ENCODE measurements at places on chromosomes 5 and 9.

DNA sequence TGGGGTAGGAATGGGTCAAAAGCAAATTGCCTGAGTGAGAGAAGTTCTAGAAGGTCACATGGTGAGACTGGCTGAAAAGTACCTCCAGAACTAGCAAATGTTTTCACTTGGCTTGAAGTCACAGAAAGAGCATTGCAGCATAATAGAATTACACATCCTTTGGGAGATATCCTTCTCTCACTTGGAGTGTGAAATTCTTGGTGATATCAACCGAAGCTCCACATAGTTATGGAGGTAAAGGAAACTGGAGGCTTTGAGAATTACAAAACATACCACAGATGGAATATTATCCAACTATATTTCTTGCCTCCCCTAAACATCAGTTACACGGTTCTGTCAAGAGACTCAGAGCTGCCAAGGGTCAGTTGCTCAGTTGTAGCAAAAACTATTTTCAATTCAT is 182.4 kb downstream of the SEMA5A start:
- DNase-seq = no peak

GRCh38 chr9:16406526-16407225 is 463.8 kb downstream of the BNC2 start:
- no peak for DNase-seq

DNA sequence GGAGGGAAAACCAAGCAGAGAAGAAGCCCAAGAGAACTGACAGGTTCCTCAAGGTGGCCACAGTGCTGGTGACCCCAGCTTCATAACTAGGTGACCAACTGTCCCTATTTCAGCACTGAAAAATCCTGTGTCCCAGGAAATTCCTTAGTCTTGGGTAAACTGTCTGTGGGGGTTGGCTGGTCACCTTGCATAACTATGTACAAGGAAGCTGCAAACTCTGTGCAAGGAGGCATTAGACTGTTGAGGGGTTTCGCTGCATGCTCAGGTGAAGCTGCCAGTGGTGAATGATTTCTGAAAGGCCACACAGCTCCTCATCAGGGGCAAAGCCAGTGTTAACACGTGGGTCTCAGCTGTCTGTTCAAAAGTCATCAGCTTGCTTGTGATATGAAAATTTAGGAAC is 36.9 kb downstream of the PCSK5 start:
- no peak for DNase-seq

DNA sequence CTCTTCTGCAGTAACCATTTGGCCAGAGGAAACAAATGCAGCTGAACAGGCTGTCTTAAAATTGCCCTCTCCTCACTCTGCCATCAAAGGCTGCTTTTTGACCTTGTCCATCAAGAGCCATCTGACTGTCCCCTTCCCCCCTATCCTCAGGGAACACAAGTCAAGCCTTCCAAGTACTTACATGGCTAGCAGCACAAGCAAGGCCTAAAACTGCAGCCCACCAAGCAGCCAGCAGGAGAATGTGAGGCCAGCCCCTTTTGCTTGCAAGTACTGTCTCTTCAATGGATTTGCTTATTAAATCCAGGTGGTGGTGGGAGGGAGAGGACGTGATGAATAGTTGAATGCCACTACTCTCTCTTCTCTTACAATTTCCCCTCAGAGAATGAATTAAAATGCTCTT is 83.5 kb downstream of the HTR1A start:
- DNase-seq = peak; percentile 18

- no peak for DNase-seq
These were observed 65.3 kb upstream of the SMC2 start for GRCh38 chr9:104028827-104029226.

DNA sequence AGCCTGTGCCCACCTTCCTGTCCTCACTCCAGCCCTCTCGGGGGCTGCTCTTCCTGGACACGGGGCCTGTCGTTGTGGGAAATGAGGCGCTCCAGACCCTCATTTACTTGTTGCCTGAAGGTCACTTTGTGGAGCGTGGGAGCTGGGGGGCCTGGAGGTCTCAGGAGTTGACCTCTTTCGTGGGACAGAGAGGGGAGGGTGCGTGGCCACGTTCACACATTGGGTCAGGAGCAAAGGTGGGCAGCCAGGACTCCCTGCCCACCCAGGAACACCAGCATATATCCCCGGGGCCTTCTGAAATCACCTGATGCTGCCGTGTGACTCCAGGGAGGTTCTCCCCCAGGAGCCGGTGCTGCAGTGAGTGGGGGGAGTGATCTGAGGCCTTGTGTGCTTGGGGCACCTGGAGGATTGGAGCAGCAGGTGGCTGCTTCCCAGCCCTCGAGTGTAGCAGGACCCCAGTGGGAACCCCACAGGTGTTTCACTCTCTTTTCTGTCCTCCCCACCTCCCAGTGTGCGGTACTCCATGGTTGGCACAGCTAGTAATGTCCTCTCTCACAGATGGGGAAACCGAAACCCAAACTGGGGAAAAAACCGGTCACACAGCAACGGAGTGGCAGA is 20.3 kb downstream of the NCS1 start:
- no peak for DNase-seq

DNA sequence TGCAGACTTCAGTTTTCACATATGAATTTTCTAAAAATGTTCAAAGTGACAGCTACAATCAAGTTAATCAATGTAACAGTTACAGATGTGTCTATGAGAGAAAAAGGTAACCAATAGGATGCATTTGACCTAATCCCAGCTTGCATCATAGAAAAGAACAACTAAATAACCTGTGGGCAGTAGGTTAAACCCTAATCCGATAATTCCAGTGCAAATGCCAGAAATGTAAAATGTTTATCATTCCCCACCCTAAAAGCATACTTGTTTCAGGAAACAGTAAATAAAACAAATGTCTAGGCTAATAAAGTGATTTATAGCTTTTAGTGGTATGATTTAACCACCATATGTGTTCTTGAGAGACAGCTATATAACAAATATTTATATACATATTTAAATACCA is 592.6 kb downstream of the PRELID2 start:
- no peak for DNase-seq

DNA sequence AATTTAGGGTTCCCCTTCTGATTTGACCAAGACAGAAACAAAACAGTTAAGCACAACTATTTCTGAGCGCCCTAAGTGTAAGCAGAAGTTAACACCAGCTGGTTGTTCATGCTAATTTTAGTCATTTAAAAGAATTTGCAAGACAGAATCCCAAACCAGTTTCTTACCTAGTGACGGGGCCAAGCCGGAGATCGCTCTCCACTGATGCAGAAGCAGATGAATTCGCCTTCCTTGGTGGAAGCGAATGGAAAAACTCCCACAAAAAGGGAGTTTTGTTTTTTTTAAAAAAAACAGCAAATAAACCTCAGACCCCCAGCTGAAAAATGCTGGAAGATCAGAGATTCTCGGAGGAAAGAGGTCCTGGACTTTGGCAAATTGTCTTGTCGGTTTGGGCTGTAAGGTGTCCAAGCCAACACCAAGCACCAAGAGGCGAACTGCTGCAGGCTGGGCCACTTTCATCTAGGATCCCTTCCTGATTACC is 47.4 kb upstream of the GLDC start:
- no peak for DNase-seq

DNA sequence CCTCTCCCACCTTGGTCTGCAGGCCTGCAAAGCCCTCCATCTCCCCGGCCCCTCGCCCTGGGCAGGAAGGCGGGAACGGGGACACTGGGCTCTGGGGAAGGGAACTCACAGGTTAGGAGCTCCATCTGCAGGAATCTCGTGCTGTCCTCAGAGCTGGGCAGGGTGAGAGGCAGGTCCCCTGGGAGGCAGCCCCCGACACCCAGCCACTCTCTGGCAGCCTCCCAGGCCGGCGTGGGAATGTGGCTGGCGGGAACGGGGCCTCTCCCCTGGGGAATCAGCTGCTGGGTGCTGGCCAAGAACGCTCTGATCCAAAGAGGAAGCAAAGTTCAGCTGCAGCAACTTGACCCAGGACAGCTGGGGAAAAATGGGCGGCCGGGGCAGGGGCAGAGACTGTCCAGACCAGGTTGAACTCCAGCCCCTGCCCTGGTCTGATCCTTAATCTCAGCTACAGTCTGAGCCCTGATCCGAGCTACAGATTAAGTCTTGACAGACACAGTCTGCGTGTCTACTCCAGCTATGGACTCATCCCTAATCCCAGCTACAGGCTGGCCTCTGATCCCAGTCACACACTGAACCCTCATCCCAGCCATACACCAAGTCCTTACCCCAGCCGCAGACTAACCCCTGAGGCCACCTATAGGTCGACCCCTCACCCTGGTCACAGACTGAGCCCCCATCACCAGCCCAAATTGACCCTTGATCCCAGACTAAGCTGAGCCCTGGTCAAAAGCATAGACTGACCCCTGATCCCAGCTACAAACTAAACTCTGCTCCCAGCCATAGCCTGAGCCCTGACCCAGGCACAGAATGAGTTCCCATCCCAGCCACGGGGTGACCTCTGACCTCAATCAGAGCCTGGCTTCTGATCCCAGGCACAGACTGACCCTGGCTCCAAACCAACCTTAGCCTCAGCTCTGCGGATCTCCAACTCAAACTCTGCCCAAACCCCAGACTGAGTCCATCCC is 37.3 kb upstream of the EGFL7 start:
- peak; percentile 68 for DNase-seq

GRCh38 chr5:77285251-77285841 is 74.9 kb downstream of the PDE8B start:
- no peak for DNase-seq

GRCh38 chr5:115543365-115544042 is 1.1 kb downstream of the FEM1C start:
- peak; percentile 72 for DNase-seq

- DNase-seq = no peak
These were observed 41.5 kb upstream of the ANKH start for GRCh38 chr5:14913096-14913495.

DNA sequence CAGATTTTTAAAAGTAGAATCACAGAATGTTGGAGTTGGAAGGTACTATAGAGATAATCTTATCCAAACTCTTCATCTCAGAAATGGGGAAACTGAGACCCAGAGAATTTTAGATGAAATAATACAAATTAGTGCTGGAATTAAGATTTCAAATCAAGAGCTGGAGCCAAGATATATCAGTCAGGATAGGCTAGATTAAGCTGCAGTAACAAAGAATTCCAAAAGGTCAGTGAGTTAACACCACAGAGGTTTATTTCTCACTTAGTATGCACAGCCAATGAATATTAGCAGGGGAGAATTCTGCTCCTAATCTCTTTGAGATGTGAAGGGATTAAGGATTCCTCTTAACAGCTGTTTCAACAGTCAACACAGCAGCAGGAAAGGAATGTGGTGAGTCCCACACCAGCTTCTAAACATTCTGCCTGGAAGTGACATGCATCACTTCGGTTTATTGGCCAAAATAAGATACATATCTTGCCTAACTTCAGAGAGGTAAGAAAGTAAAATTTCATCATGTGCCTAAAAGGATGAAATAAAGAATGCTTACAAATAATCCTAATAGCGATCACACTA is 136.8 kb downstream of the FRMD3 start:
- no peak for DNase-seq

DNA sequence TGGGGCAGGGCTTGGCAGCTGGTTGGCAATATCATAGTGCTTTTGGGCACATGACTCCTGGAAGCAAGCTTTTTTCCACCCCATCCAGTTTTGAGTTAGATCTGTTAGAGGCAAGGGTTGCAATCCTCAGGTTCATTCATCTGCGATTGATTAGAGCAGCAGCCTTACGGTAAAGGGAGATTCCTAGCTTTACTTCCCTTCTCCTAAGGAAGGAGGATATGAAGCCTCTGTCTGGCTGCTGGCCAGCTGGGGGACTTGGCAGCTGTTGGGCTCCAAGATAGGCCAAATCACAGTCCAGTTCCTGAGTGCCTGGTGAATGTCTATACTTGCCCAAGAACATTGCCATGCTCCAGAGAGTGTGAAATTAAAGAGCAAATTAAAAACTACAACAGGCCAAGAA is 113.4 kb upstream of the CCNH start:
- DNase-seq = no peak

DNA sequence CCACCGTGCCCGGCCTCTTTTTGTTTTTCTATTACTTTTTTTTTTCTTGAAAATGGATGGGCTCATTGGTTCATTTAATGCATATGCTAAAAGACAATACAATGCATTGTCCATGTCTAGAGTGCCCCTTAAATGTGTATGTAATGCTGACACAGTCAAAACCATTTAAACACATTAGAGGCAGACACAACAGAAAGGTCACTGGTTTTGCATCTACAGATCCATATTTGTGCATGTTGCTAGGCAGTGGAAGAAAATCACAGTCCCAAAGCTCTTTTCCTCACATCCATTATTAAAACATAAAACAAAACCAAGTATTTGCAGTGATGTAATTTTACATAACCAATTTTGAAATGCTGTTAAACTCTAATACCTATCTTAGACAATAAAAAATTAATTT is 389.0 kb downstream of the TAF11L14 start:
- DNase-seq = no peak

DNA sequence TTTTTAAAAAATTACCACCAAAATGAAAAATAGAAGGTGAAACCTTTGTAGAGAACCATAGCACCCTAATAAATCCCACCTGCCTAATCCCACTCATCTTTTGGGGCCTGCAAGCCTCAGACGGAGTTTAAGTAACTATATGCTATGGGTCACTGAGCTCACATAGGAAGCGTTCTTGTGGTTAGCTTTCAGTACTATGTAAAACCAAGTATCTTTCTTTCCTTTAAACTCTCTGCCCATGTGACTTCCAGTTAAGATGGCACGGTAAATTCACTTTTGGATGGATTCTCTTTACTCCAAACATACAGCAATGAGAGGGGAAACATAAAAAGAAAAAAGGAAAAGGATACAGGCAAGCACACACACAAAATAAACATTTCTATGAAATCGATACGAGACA is 50.9 kb downstream of the FANCC start:
- no peak for DNase-seq

DNA sequence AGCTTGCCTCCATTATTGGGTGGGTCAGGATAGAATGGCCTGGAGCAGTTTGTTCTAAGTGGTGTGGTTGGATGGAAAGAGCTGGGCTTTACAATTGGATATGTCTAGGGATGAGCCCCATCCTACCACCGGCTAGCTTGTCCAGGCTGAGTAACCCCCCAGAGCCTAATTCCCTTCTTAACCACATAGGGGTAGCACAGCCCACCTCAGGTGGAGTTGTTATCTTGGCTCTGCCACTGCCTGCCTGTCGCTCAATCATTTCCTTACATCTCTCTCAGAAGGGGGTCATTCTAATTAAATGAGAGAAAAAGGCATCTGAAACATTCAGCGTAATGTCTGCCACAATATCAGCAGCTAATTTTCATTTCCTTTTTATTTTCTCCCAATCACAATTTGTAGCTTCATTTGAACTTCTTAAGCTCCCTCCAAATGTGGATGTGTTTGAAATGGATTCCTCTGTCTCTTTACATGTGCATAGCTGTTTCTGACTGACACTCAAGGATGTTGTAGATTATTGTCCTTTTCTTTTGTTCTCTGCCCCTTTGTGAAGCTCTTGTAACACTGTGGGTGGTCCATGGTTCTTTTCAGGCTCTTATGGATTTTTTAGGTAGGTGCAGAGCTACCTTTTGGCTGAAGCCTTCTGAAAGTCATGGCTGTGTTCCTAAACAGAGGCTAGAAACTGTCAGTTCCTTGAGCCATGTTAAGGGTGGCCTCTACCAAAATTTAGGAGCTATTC is 383.1 kb upstream of the KLF4 start:
- no peak for DNase-seq

- no peak for DNase-seq
These were observed 50.2 kb upstream of the DNAH5 start for GRCh38 chr5:13994621-13995253.

GRCh38 chr5:139975306-139975705 is 67.8 kb downstream of the NRG2 start:
- no peak for DNase-seq
